ENCODE measurements at places on chromosomes 5 and 9. TPM values are rescaled to one million over a fixed set of nuclear protein-coding genes. Genes with fewer than 3 reads are reported as not detected.

DNA sequence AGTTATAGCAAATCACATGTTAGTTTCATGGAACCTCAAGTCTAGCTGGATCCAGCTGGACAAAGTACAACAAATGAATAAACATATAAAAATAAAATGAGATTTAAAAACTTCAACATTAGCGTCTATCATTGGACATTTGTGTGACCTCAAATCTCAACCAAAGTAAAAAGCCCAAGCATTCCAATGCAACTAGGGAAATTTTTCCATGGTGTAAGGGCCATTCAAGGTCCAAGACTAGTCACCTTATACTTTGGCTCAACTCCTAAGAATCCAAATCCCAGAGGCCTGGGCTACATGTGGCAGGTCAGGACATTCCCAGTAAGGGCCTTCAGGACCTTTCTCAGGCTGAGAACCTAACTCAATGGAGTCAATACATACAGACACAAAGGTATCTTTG, 137.4 kb upstream of the DMAC1 start:
- no peaks in the 10 kb centered on the region for H3K27me3 ChIP-seq
- peaks cover 18% of the 10 kb centered on the region for H3K4me1 ChIP-seq
- no peak for DNase-seq
- no peak overlapping the region for H3K27ac ChIP-seq
- H3K4me3 ChIP-seq, result no peak overlapping the region
- peaks cover 8% of the 10 kb centered on the region for H3K36me3 ChIP-seq

DNA sequence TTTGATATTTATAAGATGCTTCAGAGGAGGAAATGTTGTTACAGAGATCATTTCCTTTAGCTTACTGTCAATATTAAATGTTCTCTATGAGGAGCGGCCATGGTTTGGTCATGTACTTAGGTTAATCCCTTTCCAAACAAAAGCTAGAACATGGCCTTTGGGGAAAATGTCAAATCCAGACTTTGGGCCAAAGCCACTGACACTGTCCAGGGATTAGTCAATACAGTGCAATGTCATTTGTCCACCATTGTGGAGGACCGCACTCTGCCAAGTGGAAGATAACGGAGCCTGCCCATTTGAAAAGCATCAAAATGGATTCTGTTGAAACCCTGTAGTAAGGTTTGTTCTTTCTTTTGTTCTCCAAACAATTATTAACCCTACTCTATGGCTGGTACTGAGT, 50.1 kb downstream of the FRMPD1 start:
- DNase-seq, result no peak
- no peak overlapping the region for H3K4me3 ChIP-seq
- H3K36me3 ChIP-seq, result no peaks in the 10 kb centered on the region
- no peak overlapping the region for H3K27ac ChIP-seq
- H3K27me3 ChIP-seq, result peaks cover 17% of the 10 kb centered on the region

DNA sequence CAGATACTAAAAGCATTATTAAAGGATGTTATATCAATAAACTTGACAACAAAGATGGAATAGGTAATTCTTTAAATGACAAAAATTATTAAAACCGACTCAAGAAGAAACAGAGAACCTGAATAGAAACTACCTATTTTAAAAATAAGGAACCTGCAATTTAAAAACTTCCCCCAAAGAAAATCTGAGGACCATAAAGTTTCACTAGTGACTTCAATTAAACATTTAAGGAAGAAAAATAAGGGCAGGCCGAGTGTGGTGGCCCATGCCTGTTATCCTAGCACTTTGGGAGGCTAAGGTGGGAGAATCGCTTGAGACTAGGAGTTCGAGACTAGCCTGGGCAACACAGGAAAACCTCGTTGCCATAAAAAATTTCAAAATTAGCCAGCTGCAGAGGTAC, 99.6 kb downstream of the FANCC start:
- H3K36me3 ChIP-seq, result peaks cover 2% of the 10 kb centered on the region
- no peaks in the 10 kb centered on the region for H3K27me3 ChIP-seq
- no peak overlapping the region for H3K27ac ChIP-seq
- DNase-seq, result no peak
- no peak overlapping the region for H3K4me3 ChIP-seq

GRCh38 chr5:170471551-170472178, 32.2 kb upstream of the KCNIP1 start:
- no peaks in the 10 kb centered on the region for H3K36me3 ChIP-seq
- H3K27ac ChIP-seq, result no peak overlapping the region
- no peak for DNase-seq
- no peak overlapping the region for H3K4me3 ChIP-seq
- no peaks in the 10 kb centered on the region for H3K4me1 ChIP-seq

- peaks cover 7% of the 10 kb centered on the region for H3K4me1 ChIP-seq
- peaks cover 8% of the 10 kb centered on the region for H3K36me3 ChIP-seq
- no peak for DNase-seq
- H3K4me3 ChIP-seq, result no peak overlapping the region
Measured at GRCh38 chr5:44827681-44828080, 18.9 kb downstream of the MRPS30 start.

DNA sequence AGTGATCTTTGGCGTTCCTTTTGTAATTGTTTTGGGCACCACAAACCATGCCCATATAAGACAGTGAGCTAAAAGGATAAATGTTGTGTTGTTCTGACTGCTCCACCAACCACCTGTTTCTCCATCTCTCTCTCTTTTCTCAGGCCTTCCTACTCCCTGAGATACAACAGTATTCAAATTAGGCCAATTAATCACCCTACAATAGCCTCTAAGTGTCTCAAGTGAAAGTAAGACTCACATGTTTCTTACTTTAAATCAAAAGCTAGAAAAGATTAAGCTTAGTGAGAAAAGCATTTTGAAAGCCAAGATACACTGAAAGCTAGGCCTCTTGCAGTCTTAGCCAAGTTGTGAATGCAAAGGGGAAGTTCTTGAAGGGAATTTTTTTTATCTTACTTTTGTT, 268.8 kb upstream of the NREP start:
- DNase-seq, result no peak
- no peaks in the 10 kb centered on the region for H3K36me3 ChIP-seq
- no peak overlapping the region for H3K4me3 ChIP-seq
- peaks cover 1% of the 10 kb centered on the region for H3K27me3 ChIP-seq

Gene ZFR
- total RNA-seq, result 70.8 TPM

Gene SELENOP
- not detected for total RNA-seq

Gene TAS2R1
- total RNA-seq, result not detected

Gene MLANA
- not detected for total RNA-seq

Gene OGN
- not detected for total RNA-seq

Gene ANKRD34B
- total RNA-seq, result not detected
